ENCODE measurements at places on chromosomes 3 and 15. TPM values are rescaled to one million over a fixed set of nuclear protein-coding genes. Genes with fewer than 3 reads are reported as not detected.

Gene GP9
- not detected for total RNA-seq

Gene SHC4
- 0.92 TPM for total RNA-seq

Gene SST
- total RNA-seq = not detected

Gene LSAMP
- 0.11 TPM for total RNA-seq

Gene PSTPIP1
- total RNA-seq = not detected

All from A549 treated with AZD2906 at 1 μM for 4 hours (cell line).